ENCODE measurements at places on chromosomes 4 and X. TPM values are rescaled to one million over a fixed set of nuclear protein-coding genes. Genes with fewer than 3 reads are reported as not detected.

DNA sequence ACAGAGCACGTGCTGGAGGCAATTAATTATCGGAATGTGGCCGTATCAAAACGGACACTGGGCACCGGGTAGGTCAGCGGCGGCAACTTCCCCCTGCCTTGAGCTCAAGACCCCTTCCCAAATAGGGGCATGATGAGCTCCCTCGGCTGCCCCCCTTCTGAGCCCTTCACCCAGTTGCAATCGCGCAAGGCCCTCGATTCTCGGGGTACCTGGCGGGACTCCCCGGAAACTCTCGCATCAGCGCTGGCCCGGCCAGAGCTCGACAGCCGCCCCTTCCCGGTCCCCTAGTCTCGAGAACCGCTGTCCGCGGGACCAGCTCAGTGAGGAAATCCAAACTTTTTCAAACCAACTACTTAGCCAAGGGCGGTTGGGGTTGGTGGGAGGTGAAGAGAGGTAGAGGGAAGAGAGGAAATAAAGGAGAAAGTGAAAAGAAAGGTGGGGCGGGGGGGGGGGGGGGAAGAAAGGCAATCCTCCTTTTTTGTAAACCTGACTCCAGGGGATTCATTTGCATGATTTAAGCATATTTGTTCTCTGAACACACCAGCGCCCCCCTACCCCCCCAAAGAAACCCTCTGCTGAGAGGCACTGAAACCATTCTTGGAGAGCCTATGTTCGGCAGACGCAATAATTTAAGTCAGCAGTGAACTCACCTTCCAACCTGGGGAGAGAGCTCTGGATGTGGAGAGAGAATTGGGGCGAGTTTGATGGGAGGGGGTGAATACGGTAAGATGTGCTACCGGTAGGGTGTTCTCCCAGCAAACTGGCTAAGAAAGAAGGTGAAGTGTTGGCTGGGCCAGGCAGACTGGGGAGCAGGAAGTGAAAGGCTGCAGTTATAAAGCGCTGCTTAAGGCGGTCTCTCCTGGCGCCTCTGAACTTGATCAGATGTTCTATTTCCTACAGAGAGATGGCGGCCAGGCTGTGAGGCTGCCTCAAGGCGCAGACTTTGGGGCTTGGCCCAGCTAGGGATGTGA, 2.0 kb upstream of the ZIC3 start:
- DNase-seq = no peak

The MAGEA9B gene
- not detected for polyA plus RNA-seq

DNA sequence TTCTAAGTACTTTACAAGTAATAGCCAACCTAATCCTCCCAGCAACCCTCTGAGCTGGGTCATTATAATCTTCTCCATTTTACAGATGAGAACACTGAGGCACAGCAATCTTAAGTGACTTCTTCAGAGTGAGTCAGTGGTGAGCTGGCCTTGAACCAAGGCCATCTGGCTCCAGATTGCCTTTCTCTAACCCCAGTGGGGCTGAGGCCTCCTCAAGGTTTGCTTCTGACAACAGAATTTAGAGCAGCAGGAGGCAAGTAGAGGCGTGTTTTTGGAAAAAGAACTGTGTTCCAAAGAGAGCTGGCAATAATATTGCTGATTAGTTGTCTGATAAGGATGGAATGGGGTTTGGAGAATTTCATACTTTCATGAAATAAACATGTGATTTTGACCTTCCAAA, 41.2 kb downstream of the PIR start:
- peak; percentile 21 for DNase-seq

GRCh38 chr4:189822326-189822725, 118.3 kb upstream of the FRG1 start:
- DNase-seq = no peak

The ODAM gene
- not detected for polyA plus RNA-seq

The CABS1 gene
- polyA plus RNA-seq = not detected

DNA sequence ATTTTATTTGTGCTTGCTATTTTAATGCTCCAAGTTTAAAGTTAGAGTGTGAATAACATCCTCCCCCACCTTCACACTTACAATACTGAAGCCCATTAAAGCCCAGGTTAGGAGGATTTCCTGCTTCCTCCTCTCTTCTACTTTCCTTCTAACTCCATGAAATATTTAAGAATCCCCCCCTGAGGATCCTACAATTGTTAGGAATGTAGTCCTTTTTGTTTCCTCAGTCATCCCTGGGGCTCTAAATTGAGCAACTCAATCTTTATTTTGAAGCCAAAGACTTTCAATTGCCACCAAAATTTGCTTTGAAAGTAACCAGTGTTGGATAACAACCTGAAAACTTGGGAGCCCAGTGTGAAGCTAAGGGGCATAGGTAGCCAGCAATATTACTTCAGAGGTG, 276.9 kb downstream of the FAM47A start:
- no peak for DNase-seq

DNA sequence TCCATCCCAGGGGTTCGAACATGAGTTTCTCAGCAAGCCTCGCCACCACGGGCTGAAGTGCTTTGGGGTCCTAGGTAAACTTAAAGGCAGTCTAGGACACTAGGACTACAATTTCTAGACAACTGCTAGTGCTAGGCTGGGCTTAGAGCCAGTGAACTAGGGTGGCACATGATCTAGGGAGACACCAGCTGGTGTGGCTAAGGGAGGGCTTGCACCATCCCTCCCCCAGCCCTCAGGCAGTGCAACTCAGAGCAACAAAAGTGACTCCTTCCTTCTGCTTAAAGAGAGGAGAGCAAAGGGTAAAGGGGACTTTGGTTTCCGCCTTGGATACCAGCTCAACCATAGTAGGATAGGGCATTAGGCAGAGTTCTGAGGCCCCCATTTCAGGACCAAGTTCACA, 162.5 kb upstream of the AFF2 start:
- DNase-seq = no peak

DNA sequence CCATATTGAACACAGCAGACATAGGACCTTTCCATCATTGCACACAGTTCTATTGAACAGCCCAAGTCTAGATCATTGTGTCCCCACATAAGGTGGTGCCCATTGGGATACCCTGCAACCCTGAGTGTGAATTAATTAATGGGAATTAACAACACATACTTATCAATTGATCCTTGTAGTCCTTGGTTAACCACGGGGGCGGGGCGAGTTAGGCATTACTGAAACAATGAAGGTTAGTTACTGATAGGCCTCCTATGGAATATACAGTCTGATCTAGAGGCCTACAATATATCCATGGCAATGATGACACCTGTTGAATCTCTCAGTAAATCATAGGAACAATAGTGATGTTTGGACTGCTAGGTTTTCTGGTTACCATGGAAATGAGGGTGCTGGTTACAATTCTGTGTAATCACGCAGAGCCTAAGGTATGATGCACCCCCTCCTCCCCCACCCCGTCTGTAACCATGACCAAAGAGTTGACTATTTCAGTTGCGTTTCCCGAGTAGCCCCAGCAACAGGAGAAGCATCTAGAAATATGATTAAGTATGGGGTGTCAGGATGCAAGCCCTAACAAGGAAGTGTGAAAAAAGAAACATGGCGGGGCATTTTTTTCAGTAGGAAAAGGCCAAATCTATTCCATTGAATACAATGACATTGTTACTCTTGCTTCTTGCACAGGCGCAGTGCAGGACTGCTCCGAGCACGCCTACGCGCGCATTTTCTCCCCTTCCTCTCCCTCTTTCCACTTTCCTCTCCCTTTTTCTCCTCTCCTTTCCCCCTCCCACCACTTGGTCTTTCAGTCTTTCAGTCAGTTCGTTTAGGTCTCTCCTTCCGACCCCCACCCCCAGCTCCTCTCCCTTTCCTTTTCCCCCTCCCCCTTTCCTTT, 677 bp upstream of the NONO start:
- peak; percentile 45 for DNase-seq

- DNase-seq = peak; percentile 63
Observed at GRCh38 chr4:153676984-153677383, 7.1 kb upstream of the TLR2 start.

The BBS12 gene
- 1.1 TPM for polyA plus RNA-seq

DNA sequence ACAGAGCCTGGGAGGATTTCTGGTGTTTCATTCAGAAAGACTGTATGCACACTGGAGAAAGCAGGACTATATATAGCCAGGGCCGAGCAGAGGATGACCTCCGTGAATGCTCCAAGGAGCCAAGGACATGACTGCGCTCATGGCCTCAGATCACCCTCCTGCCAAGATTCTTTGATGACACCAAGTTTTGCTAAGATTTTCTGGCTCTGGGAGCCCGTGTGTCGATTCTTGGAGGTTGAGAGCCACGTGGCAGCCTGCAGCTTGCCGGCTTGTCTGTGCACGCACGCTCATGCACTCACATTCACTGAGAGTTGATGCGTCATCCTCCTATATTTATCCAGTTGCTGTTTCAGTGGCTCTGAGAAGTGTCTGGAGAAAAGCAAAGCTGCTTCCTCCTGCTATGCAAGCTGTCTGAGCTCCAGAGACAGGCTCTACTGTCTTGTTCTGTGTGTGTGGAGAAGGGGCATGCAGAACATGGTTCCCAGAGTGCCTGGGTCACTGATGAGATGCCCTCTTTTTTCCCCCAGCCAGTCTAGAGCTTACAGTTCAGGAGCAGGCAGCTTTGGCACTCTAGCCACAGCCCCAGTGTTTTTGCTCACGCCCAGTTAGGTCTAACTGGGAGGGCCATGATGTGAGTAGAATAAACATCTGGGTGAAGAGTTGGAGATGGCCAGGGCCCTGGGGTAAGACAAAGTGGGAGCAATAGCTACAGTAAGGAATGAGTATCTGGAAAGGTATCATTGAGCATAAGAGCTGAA, 64.9 kb upstream of the SCOC start:
- DNase-seq = peak; percentile 98

Data from IMR-90 (cell line).